ENCODE measurements at places on chromosomes 5 and 9.

DNA sequence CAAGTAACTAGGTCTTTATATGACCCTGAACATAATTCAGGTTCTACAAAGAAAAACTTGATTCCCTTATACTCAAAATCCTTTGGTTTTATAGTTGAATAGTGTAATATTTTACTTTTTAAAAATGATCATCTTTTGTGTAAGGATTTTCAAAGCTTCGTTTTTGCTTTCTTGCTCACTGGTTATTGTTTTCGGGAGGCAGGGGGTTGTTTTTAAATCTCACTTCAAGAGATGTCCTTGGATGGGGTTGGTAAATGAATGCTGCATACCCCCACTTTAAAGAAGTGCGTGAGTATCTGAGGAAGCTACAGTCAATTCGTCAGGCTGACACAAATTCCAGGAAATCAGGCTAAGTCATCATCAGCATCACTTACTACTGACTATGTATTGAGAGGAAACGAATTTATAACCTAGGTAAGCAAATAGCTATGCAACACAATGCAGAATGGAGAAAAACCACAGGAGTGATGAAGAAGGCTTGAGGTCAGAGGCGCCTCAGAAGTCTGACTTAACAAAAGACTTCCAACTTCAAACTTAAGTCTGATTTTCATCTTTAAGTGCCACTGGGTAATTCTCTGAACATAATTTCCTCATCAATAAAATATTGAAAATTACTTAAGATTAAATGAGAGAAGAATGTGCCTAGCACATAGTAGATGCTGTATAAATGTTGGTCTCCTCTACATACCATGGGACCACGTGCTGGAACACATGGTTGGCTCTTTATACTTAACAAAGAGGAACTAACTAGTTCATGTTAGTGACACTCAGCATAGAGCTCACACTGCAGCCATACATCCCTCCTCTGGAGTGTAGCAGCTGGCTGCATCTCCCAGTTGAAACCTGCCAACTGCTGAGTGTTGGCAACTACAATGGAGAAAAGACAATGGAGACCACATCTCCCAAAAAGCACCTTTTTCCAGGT is 106.0 kb upstream of the KIF2A start:
- no peak for DNase-seq

DNA sequence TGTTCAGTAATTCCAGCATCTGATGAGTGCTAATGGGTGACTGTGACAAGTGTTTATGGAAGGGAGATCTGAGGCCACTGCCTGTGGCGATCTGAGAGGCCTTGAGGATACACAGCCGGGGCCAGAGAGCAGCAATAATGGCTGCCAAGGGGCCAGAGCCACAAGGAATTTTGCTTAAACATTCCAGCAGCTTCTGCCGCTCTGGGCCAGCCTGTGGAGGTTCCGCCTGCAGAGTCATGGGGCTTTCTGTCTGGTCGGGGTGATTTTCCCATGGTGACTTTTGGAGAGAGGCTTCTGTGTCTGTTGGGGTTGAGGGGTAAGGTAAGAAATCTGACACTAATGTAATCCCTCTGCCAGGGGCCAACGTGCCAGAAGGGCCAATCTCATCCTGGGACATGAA is 353.5 kb downstream of the ADAMTS6 start:
- DNase-seq, result no peak

DNA sequence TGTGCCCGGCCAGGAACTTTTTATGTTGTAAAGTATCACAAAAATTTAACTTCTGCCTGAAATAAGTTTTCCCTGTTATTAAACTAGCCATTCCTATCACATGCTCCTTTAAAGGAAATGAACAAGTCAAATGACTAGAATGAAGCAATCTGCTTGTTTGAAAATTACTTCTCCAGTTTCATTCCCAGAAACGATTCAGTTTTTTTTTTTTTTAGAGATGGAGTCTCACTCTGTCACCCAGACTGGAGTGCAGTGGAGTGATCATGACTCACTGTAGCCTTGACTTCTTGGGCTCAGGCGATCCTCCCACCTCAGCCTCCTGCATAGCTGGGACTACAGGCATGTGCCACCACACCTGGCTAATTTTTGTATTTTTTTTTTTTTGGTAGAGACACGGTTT is 13.3 kb upstream of the GNG10 start:
- DNase-seq, result no peak

DNA sequence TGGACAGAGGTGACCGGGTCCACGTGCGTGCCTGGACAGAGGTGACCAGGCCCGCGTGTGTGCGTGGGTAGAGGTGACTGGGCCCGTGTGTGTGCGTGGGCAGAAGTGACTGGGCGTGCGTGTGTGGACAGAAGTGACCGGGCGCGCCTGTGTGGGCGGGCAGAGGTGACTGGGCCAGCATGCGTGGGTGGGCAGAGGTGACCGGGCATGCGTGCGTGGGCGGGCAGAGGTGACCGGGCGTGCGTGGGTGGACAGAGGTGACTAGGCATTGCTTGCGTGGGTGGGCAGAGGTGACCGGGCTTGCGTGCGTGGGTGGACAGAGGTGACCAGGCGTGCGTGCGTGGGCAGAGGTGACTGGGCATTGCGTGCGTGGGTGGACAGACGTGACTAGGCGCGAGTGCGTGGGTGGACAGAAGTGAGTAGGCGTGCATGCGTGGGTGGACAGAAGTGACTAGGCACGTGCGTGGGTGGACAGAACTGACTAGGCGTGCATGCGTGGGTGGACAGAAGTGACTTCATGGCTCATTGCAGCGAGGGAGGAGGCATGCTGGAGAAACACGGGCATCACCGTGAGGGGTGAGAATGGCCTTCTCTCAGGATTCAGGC is 254.1 kb upstream of the IRX4 start:
- DNase-seq, result no peak

DNA sequence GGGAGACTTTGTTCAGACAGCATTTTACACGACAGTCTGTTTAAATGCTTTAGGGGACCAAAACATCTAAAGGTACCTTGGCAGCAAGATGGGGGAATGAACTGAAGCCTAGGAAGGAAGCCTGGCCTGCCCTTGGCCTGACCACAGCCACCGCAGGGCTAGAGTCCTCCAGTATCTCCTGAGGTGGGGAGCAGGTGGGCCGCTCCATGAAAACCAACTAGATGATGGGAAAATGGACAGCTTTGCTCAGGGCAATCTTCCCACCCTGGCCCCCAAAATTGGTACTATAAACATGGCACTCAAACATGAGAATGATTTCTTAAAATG is 153.3 kb downstream of the AUH start:
- no peak for DNase-seq

GRCh38 chr9:132743931-132744479 is 73.7 kb downstream of the GTF3C4 start:
- no peak for DNase-seq

DNA sequence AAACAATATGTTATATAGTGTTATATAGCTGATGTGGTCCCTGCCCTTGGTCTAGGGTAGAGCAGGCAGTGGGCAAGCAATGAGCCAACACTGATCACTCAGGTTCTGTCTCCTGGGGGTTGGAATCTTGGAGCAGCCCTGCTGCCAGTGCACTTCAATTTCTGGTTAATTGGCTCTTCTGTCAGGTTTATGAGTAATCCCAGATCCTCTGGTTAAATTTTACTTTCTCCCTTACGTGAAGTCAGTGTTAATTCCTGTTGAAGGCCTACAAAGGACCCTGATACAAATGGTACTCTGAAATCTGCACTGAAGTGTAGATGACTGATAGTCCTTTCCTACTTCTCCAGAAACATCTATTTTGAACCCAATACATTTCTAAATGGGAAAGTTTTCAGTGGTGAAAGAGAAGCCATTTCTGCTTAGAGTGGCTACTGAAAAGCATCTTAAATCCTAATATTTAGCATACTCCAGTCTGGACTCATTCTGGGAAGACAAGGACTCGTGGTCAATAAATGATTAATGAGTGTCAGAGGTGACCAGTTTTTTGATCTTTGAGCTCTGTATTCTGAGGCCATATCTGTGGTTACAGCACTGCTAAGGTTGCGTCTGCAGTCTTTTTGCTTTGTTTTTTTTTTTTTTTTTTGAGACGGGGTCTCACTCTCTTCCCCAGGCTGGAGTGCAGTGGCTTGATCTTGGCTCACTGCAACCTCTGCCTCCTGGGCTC is 442.4 kb downstream of the KIF4B start:
- DNase-seq, result no peak

DNA sequence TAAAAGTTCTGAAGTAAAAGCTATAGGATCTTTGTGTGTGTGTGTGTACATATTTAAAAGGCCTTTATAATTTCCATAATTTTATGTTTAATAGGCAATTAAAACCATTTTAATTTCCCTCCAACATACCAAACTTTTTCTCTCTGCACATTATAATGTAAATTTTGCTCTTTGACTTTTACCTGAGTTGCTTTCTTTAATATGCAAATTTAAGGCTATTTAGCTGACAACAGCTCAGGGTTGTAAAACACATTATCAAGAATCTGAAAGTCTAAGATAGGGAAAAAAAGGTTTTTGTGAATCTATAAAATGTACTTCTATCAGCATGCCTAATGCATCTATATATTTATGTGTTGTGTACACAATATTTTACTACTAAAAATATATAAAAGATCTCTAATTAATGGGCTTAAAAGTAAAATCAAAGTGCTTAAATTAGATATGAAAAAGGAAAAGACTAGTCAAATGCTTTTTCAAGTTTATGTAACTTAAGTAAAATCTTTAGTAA is 239.6 kb upstream of the RAI14 start:
- DNase-seq, result no peak

- peak; percentile 61 for DNase-seq
Measured at GRCh38 chr5:83547161-83547560, 75.6 kb downstream of the VCAN start.

GRCh38 chr9:70517926-70518610 is 103.6 kb upstream of the KLF9 start:
- no peak for DNase-seq

DNA sequence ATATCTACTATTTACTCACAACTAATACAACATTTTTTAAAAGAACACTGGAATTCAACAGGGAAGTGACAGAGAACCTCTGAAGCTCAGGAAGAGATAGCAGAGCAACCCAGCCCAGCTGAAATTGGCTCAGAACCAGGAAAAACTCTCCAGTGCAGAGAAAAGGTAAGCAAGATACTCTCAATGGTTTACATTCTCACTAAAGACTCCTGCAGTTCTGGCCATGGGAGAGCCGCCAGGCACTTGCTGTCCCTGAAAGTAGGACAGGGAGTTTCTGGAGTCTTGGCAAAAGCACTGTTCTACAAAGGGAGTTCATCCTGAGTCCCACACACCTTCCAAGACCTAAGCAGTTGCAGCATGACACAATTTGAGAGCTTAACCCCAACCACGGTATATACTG is 330.8 kb downstream of the TRIM36 start:
- no peak for DNase-seq

DNA sequence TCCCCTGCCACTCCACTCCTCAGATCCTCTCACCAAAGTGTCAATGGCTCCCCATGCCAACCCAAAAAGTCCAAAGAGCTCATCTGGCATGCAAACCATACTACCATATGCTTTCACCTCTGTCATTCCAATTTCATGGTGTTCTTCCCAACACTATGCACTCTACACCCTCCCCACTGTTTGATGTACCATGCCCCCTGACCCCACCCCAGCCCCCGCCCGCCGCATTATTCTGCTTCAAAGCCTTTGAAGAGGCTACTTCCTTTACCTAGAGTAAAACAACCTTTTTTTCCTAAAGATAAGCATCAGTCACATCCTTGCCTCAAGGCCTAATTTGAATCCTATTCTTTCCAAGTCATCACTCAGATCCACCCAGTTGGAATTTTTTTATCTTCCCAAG is 226.3 kb downstream of the DEPDC1B start:
- DNase-seq, result no peak

DNA sequence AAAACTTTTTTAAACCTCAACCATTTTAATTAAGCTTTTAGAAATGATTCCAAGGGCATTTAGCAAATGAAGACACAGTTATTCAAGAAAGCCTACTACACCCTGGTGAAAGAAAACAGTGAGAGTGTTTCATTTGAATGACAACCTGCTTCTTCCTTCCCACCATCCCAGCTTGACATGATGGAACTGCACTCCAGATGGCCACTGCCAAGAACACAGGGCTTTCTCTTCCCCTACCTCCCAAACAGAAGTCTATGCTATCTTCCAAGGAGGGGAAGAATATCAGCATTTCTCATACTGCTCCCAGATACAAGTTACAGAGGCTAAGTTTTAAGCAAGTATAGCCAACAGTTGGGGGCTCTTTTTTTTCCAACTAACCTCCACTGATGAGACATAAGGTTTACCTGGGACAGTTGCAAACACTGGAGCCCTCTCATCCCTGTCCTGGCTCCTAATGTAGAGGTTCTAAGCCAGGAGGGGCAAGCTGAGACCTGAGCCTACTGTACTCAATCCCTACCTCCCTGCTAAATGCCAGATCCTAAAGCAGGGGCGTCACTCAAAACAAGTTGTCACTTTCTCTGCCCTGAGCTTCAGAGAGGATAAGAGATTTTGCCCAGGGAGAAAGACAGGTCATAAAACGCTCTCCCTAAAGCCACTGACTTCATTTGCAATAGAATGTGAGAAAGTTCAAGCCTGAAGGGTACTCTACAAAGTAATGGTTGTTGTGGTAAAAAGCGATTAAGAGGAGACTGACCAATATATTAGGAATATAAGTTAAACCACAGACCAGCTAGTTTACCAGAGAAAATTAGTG is 88.5 kb upstream of the SLC27A6 start:
- DNase-seq, result no peak

DNA sequence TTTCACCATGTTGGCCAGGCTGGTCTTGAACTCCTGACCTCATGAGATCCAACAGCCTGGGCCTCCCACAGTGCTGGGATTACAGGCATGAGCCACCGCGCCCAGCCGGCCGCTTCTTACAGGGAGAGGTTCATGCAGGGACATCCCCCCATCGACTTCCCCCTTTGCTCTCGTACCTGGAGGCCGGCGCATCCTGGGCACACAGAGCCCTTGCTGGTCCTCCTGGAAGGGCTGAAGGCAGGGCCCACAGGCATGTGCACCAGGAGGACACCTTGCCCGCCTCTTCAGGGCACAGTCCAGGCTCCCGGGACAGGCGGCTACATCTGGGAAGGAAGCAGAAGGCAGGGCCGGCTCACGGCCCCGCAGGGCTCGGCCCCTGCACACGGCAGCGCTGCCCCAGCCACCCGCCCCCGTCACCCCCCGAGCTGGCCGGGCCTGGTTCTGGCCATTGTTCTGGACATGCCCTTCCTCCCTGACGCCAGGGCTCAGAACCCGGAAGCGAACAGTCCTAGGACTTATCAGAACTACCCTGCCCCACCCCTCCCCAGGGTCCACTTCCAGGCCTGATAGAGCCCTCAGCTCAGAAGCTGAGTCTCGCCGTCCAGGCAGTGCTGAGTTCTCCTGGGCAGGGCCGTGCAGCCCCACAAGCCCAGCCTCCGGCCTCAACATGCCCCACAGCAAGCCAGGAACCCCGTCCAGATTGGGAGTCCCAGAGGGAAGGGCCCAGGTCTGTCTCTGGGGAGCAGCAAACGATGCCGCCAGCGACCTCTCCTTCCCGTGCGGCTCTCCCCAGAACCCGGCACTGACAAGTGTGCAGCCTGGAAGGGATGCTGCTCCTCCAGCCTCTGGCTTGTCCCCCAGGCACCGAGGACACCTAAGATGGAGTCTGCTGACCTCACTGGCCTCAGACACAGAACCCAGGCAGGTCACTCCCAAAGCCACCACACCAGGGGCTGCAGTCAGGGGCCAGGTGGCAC is 2.9 kb downstream of the NPDC1 start:
- DNase-seq, result no peak

- DNase-seq, result no peak
Measured at GRCh38 chr9:77811832-77812231, 163.7 kb upstream of the GNA14 start.

- no peak for DNase-seq
Measured at GRCh38 chr9:4359016-4359415, 59.1 kb upstream of the GLIS3 start.

Measured in GM04503 (cell line).